Fibroblast of upper back skin (primary cell): ENCODE measurements at places on chromosomes 4 and X.

- no peak for DNase-seq
These were observed 54.1 kb upstream of the DHRSX start for GRCh38 chrX:2554891-2555290.

DNA sequence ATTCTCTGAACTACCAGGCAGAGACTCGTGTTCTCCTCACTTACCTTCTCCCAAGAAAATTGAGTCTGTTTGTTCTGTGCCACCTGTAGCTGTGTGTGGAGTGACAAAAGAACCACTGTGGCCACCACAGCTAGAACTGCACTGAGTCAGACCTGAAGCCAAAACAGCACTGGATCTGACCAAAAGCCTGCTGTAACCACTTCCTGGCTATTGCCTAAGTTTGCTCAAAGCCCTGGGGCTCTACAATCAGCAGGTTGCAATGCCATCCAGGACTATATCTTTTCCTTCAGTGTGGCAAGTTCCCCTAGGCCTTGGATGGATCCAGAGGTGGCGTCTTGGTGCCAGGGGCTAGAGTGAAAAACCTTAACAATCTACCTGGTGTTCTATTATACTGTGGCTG, 449.1 kb downstream of the FAM133A start:
- DNase-seq = no peak

DNA sequence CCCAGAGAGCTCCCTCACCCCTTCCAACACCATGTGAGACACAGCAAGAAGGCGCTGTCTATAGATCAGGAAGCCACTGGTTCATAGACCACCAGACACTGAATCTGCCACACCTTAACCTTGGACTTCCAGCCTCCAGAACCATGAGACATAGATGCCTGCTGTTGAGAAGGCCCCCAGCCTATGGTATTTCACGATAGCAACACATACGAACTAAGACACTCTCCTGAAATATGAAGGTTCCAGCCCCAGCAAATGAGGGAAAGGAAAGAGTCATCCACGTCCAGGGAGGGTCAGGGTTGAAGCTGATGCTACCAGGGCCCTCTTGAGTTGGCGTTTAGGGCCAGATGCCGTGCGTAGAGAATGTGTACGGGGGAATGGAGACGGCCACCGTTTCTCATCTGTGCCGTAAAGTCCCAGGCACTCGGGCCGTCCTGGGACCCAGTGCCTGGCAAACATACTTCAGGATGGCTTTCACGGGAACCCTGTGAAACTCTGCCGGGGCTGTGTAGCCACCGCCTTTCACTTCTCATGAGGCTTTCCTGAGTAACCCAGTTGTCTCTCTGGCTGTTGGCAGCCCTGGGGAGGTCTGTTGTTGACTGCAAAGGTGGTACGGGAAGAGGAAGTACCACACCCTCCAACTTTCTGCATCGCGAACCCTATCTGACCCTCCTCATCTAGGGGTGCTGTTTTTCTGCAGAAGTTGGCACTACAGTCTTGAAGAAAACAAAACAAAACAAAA, 17.7 kb upstream of the P2RY8 start:
- DNase-seq = no peak

- peak; percentile 49 for DNase-seq
These were observed 30.1 kb downstream of the HAND2 start for GRCh38 chr4:173499658-173500535.

DNA sequence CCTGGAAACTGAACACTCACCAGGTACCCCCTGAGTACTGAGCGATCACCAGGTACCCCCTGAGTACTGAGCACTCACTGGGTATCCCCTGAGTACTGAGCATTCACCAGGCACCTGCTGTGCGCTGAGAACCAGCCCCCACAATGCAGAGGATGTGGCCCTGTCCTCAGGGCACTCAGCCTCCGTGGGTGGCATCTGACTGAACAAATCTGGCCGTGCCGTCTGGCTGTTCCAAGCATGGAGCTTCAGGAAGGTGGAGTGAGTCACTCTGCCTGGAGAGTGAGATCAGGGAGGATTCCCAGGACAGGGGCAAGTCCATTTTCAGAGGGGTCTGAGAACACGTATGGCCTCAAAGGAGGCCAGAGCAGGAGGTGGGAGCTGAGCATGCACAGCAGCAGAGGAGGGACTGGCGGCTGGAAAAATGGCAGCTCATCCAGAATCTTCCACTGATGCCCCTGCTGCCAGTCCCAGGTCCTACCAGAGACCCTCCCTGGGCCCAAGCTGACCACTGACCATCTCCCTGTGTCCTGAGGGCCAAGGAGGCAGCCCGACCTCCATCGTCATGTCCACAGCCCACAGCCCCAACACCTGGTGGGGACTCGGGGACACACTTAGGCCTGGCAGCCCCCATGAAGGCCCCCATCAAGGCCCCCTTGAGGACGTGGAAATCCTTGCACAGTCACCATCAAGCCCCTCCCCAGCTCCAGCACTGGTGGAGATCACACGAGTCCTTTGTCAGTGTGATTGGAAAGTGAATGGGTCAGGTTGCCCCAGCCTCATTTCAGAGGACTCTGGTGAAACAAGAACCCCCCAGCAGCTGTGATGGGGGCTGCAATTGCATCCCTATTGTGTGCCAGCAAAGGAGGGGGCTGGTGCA, 94.1 kb downstream of the HMX1 start:
- no peak for DNase-seq

DNA sequence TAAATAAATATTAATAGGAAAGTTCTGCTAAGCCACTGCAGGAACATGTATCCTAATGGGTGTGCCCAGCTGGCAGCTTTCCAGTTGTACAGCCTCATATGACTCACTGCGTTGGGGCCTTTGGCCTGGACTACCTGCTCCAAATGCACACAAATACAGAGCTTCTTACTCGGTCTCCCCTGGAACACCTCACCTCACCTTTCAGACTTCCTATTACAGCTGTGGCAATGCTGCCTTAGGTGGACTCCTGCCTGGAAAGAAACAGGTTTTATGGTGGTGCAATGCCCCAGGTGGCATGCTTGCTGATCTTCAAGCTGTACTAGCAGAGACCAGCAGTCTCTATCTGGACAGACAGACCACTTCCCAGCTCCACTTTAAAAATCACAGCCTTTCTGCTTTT, 85.7 kb upstream of the EXOC1L start:
- peak; percentile 24 for DNase-seq

DNA sequence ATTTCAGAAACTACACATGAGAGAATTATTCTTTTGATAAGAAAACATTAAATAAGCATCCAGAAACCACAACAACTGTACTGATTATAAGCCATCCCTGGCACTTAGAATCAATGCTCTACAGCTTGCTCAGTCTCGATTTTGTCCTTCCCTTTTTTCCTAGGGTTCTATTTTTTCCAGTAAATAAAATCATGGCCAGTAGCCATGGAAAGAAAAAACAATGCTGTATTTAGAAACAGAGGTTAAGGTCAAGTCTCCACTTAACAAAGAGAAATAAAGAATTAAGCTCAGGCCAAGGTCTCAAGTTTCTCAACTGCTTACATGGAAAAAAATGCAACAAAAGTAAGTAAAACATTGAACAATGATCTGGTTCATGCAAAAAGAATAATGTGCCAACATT, 38.7 kb upstream of the GRID2 start:
- no peak for DNase-seq

DNA sequence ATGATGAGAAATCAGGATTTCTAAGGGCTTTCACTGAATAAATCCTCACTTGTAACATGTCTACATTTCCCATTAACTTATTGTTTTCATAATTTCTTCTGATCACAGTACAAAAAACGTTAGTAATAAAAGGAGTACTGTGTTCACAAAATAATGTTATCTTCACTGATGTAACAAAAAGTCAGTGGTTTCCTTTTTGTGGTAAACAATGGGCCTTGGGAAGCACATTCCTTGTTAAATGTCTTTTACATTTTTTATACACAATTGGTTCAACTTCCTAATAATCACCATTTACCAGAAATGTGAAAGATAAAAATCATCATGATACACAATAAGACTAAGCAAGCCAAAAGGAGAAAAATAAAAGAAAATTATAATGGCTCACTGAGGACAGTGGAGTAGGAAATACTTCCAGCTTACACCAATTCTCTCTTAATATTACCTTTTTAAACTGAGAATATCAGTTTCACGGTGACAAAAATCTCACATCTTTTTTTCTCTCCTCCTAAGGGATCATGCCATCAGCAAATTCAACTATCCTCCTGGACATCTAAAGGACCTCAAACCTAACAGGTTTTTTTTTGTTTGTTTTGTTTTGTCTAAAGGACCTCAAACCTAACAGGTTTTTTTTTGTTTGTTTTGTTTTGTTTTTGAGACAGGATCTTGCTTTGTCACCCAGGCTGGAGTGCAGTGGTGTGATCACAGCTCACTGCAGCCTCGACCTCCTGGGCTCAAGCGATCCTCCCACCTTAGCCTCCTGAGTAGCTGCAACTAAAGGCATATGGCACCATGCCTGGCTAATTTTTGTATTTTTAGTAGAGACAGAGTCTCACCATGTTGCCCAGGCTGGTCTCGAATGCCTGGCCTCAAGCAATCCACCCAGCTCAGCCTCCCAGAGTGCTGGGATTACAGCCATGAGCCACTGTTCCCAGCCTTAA, 57.3 kb downstream of the FRYL start:
- peak; percentile 28 for DNase-seq

DNA sequence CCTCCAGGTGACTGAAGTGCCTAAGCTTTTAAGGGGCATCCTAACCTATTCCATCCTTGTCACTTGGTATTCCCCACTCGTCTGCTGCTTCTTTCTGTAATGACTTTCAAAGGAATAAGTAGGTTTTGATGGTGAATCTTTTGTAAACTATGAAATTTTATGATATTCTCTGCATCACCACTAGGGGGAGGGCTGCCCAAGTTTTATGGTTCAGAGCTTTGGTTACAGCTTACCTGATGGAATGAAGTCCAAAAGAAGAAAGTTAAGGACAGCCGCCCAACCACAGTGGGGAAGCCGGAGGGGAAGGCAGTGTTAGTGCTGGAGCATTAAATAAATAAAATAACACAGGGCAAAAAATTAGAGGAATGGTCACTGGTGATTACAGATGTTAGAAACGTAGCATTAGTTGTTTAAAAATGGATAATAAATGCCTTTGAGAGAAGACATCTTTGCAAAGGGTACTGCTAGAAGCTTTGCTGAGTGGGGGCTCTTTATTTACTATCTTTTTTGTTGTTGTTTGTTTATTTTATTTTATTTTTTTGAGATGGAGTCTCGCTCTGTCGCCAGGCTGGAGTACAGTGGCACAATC, 204.9 kb downstream of the GBA3 start:
- peak; percentile 21 for DNase-seq

DNA sequence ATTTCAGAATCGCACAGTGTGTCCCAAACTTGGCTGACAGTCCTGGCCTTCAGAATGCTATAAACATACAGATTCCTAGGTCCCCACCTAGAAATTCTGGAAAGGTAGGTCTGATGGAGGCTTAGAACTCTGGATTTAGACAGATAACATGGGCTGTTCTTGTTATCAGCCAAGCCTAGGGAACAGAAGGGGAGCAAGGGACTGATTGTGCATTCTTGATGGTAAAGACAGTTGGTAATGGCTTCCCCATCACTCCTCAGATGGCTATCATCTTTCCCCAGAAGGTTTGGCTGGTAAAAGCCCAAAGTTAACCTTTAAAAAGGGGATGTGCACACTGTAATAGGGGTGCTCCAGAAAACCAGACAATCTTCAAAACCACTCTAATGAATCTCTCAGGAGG, 35.7 kb downstream of the DIPK2B start:
- no peak for DNase-seq

DNA sequence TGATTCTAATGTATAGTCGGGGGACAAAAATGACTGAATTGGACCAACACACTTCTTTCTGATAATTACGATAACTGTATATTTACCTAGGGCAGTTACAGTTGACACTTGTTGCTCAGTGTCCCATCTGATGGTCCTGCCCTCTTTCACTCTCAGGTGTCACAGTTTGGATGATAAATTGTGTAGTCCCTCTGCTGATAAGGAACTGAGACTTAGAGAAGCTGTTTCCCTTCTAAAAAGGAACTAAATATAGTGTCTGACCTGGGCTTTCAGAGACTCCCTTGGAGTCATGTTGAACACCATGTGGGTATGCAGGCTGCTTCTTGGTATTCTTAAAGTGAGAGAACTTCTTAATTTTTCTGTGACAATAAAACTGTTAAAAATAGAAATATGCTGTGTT, 23.7 kb upstream of the PNPLA4 start:
- DNase-seq = no peak

GRCh38 chrX:102833136-102833535, 103.9 kb upstream of the RAB40AL start:
- peak; percentile 49 for DNase-seq

DNA sequence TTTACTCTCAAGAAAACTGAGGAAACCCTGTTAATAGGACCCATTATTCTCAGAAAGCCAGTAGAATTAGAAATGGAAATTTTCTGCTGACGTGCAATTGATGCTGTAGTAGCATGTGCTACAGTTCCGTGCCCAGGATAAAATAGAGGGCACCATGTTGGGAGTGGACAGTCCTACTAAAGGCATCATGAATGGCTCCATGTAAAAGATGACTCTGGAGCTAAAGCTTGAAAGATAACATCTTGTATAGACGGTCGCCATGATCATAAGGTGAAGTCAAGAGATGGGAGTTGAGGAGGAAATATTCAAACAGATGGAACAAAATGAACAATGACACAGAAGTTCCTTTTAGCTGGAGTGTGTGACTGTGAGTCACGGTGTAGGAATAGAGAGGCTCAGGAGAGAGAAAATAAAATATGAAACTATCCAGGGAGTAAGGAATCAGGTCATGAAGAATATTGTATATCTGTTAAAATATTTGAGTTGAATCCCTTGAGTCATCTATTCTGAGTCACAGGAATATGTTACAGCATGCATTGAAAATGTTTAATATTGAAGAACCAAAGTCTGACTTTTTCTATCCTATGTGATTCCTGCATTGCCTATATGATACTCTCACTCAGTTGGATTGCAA, 31.8 kb downstream of the ANXA10 start:
- peak; percentile 82 for DNase-seq

- peak; percentile 47 for DNase-seq
These were observed 17.0 kb upstream of the PAPSS1 start for GRCh38 chr4:107736924-107737448.

GRCh38 chrX:118171356-118171755, 54.7 kb upstream of the KLHL13 start:
- no peak for DNase-seq

DNA sequence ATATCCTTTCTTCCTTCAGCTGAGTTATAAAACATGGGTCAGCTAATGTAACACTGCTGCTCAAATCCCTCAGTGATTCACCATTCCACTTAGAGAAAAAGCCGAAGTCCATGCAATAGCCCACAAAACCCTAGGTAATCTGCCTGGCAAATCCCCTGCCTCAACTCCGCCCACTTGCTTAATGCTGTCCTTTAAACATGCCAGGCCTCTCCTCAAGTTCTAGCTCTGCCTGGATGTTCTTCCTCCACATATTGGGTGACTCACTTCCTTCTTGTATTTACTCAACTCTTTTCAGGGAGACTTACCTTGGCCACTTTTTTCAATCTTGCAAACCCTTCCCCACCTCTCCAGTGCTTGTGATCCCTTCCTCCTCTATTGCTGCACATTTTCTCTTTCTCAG, 89.8 kb downstream of the EMCN start:
- DNase-seq = peak; percentile 73
